ENCODE measurements at places on chromosomes 16 and 17. TPM values are rescaled to one million over a fixed set of nuclear protein-coding genes. Genes with fewer than 3 reads are reported as not detected.

DNA sequence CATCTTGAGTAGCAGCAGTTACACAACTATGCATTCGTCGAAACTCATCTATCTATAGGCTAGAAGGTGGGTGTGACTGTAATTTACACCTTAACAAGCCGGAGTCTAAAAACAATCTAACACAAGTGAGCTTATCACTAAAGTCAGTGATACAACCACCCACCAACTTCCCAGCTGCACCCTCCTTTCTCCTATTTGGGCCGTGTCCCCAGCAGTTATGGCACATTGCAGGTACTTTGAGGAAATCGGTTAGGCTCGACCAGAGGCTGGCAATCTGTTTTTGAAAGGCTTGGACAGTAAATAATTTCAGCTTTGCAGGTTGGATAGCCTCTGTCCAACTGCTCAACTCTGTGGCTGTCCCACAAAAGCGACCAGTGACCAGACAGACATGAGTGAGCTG lies 26.0 kb downstream of the USP22 start:
- DNase-seq: no peak

DNA sequence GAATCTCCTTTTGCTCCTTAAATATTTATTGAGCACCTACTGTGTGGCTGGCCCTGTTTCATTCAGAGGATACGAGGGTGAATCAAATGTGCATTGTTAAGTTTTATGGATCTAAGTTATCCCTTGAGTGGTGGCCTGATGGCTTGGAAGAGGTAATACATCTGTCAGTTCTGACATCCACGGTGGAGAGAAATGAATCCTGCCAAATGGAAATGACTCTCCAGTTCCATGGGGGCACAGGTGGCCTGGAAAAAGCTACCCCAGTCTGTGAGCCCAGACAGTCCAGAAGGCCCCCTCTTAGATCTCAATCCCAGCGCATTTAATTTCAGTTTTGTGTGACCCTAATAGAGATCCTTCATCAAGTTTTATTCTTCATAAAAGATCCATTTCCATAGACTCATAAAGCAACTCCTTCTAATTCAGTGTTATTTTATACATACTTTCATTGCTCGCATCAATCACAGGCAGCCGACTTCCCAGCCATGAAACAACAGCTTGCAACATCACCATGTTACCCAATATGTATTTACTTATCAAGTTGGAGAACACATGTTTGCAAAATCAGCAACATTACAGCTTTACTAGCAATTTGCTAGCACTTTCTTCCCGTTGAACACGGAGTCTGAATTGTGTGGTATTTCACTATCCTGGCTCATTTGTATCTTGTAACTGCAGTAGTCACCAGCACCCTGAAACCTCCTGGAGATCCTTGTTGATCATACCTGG lies 334.8 kb upstream of the HSBP1 start:
- no peak for DNase-seq

TBC1D26 gene
- 2.8 TPM for total RNA-seq

SCGB1C2 gene
- not detected for total RNA-seq

SETD6 gene
- total RNA-seq: 29.4 TPM

- DNase-seq: no peak
These were observed 11.6 kb downstream of the MYO19 start for GRCh38 chr17:36523113-36523512.

DGKE gene
- total RNA-seq: 9.4 TPM

DNA sequence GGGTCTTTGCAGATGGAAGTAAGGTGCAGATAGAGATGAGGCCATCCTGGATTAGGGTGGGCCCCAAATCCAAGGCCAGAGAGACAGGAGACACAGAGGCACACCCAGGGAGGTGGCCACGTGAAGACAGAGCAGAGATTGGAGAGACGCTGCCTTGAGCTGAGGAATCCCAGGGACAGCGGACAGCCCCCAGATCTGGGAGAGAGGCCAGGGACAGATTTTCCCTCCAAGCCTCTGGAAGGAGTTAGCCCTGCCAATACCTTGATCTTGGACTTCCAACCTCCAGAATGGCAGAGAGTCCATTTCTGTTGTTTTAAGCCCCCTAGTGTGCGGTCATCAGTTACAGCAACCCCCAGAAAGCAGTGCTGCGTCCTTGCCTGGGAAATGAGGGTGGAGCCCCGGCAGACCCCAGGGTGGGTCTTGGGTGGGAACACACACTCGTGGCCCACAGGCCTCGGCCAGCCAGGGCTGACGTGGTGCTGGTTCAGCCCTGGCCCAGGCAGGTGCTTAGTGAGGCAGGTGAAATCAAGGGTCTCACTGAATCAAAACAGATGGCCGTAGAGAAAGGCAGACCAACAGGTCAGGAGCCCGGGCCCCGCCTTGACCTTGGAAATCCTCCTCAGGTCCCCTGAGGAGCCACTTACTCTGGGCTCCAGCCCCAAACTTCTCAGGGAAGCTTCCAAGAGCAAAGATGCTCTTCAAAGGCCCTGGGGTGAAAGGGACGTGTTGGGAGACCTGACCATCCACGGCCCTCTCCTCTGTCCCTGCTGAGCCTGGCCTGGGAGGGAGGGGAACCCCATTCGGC lies 169.3 kb downstream of the RBFOX3 start:
- no peak for DNase-seq

DNA sequence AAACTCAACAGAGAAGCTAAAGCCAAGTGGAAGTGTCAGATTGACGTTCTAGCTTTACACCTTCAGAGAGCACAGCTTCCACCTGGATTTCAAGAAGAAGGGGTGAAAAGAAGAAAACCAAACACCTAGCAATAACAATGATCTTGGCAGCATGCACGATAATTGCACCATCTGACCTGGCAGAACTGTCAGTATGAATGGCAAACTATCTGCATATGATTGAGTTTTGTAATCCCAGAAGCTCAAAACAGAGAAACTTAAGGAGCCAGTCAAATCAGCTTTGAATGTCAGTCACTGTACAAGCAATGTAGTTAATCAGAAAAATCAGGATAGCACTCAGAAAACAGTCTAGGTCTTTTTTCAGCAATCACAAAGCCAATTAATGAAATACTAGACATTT lies 427.1 kb downstream of the ZFHX3 start:
- DNase-seq: no peak

DNA sequence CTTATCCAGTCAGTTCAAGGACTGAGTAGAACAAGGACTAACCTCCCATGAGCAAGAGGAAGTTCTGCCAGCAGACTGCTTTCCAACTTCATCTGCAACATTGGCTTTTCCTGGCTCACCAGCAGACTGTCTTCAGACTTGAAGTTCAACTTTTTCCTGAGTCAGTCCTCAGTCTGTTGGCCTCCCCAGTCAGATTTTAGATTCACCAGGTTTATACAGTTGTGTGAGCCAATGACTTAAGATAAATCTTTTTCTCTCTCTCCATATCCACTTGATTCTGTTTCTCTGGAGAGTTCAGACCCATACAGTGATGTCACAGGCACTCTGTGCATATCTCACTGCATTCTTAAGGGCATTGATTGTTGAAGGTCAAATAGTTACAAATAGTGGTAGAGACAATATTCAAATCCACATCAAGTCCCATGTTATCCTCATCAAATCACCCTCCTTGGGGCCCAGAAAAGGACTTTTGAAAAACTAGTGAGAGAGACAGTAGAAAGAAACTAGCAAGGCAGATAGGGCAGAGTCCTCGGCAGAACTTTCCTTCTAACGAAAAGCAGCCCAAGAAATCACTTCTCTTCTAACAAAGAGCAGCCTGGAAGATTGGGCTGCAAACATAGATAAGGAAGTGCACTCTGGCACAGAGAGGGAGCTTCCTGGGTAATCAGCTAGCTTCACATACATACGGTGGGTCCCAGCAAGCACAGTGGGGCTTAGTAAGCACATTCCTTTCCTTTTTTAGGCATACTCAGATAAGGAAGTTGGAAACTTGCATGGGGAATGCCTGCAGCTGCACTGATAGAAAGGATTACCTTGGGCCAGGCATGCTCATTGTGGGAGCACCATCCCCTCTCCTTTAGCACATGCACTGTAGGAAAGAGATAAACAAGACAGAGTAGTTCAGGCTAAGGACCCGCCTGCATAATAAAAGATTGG lies 132.3 kb upstream of the FAM20A start:
- DNase-seq: no peak

DNA sequence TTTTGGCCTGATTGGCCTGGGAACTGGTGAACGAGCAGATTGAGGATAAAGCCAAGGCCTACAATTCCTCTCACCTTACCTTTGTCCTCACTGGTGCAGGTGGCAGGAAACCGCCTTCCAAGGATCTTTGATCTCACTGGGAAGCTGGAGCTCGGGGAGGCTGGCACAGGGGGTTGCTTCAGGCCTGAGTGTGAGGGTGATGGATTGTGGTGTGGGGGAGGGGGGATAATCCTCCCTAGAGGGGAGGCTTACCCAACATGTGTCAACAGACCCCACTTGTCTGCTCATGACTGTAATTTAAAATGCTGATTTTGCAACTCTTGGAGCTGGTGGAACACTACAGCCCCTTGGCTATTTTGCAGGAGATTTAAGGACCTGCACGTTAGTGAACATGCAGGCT lies 4.5 kb upstream of the RMI2 start:
- no peak for DNase-seq

GRCh38 chr16:728890-729744 lies 2.2 kb downstream of the HAGHL start:
- no peak for DNase-seq

GRCh38 chr17:81365148-81365600 lies 30.1 kb upstream of the BAHCC1 start:
- no peak for DNase-seq

OR1A1 gene
- total RNA-seq: not detected

ST6GALNAC2 gene
- 1.5 TPM for total RNA-seq

DNA sequence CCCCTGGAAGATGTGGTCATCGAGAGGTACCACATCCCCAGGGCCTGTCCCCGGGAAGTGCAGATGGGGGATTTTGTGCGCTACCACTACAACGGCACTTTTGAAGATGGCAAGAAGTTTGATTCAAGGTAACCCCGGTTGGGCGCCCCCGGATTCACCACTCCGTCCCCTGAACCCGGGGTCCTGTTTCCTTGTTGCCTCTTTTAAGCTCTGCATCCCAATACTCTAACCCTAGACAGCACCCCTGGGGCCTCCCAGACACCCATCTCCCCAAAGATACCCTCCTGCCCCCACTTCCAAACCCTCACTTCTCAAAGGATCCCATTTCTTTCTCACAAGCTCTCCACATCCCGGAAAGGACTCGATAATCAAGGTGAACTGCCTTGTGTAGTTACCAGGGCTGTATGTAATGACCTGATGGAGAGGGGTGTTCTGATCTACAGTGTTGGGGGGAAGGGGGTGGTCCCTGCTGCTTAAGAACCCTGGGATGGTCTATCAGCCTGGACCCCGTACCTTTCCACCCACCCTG lies 412 bp downstream of the FKBP10 start:
- no peak for DNase-seq

GRCh38 chr16:22813948-22814710 lies at the start of gene HS3ST2:
Gene HS3ST2 (plus strand): TSS chr16:22814162. CDS start chr16:22814611, 449 bp downstream.
- DNase-seq: no peak

LLGL2 gene
- 31.9 TPM for total RNA-seq

EVI2B gene
- not detected for total RNA-seq

CACNA1G gene
- total RNA-seq: 26.1 TPM

SLC16A6 gene
- total RNA-seq: 0.89 TPM

GRCh38 chr16:59410451-59410850 lies 676.3 kb upstream of the GOT2 start:
- no peak for DNase-seq

PARN gene
- 39.6 TPM for total RNA-seq

GRCh38 chr17:17978481-17979424 lies 6.1 kb downstream of the DRC3 start:
- no peak for DNase-seq

DNA sequence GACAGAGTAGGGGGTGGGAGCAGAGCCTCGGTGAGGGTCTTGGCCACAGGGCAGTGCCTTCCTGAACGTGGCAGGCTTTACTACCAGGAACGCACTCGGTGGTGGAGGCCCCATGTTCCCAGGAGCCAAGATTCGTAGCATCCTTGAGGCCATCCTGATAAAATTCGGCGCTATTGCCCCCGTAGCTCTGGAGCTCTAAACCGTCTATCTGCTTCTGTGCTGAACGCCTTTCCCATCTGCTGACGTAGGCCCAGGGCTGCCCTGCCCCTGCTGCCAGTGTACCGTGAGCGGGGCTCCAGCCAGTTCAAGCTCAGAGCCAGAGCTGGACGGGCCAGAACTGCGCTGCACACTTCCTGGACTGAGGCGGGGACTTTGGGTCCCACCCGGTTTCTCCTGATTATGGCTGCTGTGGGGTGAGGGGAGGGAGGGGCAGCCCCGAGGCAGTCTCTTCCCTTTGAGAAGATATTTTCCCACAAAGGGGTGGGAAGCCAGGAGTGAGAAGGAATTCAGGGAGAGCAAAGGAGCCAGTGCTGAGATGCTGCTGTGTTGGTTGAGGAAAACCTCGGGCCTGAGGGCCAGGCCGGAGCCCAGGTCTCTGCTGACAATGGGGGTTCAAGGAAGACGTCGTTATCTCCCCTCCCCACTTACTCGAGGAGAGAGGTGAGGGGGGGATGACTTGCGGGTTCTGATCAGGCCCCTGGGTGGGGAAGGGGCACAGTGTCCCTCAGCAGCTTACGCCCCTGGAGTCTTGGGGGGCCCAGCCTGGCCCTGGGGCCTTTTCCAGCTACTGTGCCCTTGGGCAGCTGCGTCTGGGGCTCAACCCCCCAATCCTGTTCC lies 29.4 kb downstream of the OR1D5 start:
- DNase-seq: no peak

DNA sequence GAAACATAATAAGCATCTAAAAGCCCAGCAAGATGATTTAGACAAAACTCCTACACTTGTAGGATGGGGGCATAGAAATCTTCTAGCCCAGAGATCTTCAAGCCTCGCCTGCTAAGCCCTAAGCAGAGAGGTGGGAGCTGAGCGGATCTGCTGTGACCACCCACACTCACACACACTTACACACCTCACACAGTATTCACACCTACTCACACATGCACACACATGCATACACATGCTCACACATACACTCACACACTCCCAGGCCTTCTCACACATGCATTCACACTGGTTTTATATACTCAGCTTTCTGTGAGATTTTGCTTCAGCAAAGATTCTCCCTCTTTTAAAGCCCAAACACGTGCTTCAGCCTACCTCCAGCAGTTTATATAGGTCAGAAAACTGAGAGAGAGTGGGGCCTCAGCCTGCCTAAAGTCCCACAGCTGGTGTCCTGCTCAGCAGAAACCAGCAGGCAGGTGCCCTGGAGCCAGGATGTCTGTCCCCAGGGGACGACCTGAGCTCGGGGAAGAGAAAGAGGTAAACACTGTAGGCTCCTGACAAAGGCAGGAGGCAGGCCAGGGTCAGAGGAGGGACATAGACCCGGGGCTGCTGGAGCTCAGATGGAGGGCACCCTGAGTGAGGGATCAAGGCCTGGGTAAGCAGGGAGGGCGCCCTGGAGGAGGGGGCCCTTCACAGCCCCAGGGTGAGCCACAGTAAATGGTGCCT lies 12.0 kb upstream of the KRT19 start:
- no peak for DNase-seq

DNA sequence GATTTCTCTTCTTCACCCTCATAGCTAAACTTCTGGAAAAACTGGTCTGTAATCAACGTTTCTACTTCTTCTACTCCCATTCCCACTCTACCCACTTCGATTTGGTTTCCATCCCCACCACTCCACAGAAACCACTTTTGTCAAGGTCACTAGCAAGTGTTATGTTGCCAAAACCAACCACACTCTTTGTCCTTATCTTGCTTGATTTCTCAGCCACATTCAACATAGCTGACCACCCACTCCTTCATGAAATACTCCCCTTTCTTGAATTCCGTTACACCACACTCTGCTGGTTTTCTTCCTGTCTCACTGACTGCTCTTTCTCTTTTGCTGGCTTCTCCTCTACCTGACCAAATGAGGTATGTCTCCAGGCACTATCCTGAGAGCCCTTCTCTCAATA lies 11.9 kb downstream of the IKZF3 start:
- DNase-seq: no peak

GRCh38 chr17:27315322-27315721 lies 21.4 kb downstream of the WSB1 start:
- DNase-seq: peak; percentile 43

Data from mesothelial cell of epicardium (in vitro differentiated cells).